ENCODE measurements at places on chromosomes 6 and 20. TPM values are rescaled to one million over a fixed set of nuclear protein-coding genes. Genes with fewer than 3 reads are reported as not detected.

Gene TRIM15
- total RNA-seq: not detected

Gene WFDC5
- total RNA-seq: not detected

Gene TCF15
- total RNA-seq: not detected

- H3K4me3 ChIP-seq: no peak overlapping the region
- H3K36me3 ChIP-seq: no peaks in the 10 kb centered on the region
- no peak for DNase-seq
- H3K27ac ChIP-seq: no peak overlapping the region
- H3K4me1 ChIP-seq: peaks cover 3% of the 10 kb centered on the region
Measured at GRCh38 chr20:2449386-2449785, 21.2 kb downstream of the SNRPB start.

DNA sequence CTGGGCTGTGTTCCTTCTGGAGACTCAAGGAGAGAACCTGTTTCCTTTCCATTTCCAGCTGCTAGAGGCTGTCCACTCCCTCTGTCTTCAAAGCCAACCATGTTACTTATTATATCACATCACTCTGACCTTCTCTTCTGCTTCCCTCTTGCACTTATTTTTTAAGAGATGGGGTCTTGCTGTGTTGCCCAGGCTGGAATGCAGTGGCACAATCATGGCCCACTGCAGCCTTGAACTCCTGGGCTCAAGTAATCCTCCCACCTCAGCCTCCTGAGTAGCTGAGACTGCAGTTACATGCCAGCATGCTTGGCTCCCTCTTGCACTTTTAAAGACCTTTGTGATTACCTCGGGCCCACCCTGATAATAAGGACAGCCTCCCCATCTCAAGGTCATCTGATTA lies 160.0 kb upstream of the DTNBP1 start:
- no peak for DNase-seq
- H3K27me3 ChIP-seq: no peaks in the 10 kb centered on the region
- no peaks in the 10 kb centered on the region for H3K36me3 ChIP-seq

- DNase-seq: no peak
- no peak overlapping the region for H3K27ac ChIP-seq
- H3K27me3 ChIP-seq: no peaks in the 10 kb centered on the region
Measured at GRCh38 chr20:23493172-23493772, 2.4 kb downstream of the CST8 start.

GRCh38 chr6:11975353-11975977 lies 36.6 kb upstream of the HIVEP1 start:
- peak; percentile 73 for DNase-seq
- peaks cover 38% of the 10 kb centered on the region for H3K4me1 ChIP-seq
- peaks cover 2% of the 10 kb centered on the region for H3K36me3 ChIP-seq
- H3K27ac ChIP-seq: peak overlapping the region; percentile 69

DNA sequence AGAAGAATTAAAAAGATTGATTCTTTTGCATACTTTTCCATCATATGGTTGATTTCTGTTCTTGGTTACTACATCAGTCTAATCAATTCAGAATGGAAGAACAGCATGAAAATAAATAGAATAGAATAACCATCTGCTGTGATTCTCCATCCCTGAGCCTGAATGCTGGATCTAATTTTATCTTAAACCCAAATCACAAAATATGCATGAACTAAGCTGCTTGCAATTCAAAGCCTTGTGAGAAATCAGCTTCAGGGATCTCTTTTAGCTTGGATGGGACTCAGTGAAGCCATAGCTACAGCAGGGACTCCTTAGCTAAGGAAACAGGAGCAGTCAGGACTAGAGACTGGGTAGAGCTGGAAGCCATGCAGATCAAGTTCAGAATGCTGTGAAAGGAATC lies 74.1 kb downstream of the TPBG start:
- no peaks in the 10 kb centered on the region for H3K27me3 ChIP-seq
- no peak overlapping the region for H3K27ac ChIP-seq
- no peaks in the 10 kb centered on the region for H3K36me3 ChIP-seq
- no peaks in the 10 kb centered on the region for H3K4me1 ChIP-seq

Gene ARMC2
- 10.3 TPM for total RNA-seq

DNA sequence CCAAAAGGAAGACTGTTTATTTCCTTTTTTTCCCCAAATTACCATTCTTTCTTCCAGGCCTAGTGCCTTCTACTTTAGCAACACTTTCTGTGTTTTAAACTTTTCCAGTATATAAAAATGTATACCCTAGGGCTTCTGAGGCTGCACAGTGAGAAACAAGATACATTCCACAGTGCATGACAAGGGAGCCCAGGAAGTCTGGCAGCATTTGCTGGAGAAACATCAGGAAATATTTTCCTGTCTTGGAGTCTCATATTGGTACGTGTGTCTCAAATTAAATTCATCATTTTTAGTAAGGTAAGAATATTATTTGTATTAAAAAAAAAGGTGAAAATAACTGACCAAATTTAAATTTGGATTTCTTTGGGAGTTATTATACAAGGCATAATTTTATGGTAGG lies 662.6 kb downstream of the RFPL4B start:
- H3K4me3 ChIP-seq: no peak overlapping the region
- no peaks in the 10 kb centered on the region for H3K27me3 ChIP-seq
- no peak for DNase-seq
- no peak overlapping the region for H3K27ac ChIP-seq
- no peaks in the 10 kb centered on the region for H3K36me3 ChIP-seq

DNA sequence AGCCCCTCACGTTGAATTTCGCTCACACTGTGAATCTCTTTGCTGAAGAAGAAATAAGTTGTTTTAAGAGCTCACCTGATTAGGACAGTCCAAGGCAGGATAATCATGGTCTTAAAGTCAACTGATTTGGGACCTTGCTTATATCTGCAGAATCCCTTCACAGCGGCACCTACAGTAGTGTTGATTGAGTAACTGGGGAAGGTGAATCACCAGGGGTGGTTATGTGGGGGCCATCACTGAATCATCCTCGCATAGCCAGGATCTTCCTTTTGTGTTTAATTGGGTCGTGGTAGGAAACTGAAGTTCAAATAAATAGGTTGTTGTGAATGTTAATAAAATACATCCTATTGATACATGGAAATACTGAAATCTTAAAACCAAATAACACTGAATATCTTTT lies 20.2 kb upstream of the MICA start:
- no peaks in the 10 kb centered on the region for H3K4me1 ChIP-seq
- H3K36me3 ChIP-seq: no peaks in the 10 kb centered on the region
- H3K27me3 ChIP-seq: peaks cover 24% of the 10 kb centered on the region
- DNase-seq: no peak

All from activated CD8-positive, alpha-beta T cell treated with anti-CD3 and anti-CD28 coated beads, Interleukin-2, amount 10 ng/mL, durations not matched to agents 7 days and 5 days (primary cell).